ENCODE measurements at places on chromosomes 6 and 20. TPM values are rescaled to one million over a fixed set of nuclear protein-coding genes. Genes with fewer than 3 reads are reported as not detected.

GRCh38 chr6:36459501-36459900, 16.7 kb downstream of the KCTD20 start:
- no peak for DNase-seq

DNA sequence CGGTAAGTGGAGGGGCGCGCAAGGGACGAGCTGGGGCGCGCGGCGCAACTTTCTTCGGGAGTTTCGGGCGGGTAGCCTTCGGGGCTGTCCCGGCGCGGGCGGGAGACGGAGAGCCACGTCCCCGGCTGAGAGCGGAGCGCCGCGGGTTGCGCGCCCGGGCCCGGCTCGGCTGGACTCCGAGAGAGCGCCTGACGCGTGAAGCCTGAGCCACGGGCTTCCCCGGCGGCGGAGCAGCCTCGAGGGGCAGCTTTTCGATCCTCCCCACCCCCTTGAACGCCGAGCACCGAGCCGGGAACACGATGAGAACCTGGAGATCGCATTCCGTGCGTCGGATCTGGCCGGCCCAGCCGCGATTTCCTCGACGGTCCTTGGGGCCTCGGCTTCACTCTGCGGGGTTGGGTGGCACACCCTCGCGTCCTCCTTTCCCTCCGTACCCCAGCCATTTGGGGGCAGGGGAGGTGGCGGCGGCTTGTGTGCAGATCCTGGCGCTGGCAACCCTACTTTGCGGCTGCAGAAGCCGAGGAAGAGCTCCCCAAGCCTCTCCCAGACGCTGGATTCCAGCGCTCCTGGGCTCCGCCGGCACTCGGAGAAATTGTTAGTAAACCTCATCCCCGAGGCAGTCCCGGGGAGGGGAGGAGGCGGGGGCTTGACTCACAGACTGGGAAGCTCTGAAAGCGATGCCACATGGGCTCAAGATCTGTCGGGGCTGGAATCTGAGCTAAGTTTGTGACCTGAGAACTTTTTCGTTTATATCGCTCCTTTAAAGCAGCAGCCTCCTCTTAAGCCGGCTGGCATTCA, 572 bp downstream of the DSE start:
- peak; percentile 25 for DNase-seq

DNA sequence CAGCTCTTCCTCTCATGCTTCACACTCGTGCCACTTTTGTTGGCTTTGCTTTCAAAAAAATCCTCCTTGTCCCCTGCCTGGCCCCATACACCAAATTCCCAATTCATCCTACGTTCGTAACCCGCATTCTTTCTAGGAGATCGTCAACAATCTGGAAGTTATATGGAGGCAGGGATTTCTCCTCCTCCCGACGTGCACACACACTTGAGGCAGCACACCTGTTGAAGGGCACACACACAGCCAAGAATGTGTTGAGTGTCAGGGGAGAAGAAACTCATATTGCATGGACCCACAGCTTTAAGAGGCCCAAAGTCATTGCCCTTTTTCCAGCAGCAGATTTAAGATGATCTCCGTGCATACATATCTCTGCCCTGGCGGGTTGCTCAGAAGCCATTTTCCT, 28.9 kb downstream of the THBS2 start:
- DNase-seq: no peak

Gene MEI4
- not detected for total RNA-seq

Gene FRK
- total RNA-seq: 0.06 TPM
